Germinal center (tissue), 1 donor: ENCODE measurements at places on chromosomes 11 and 22.

DNA sequence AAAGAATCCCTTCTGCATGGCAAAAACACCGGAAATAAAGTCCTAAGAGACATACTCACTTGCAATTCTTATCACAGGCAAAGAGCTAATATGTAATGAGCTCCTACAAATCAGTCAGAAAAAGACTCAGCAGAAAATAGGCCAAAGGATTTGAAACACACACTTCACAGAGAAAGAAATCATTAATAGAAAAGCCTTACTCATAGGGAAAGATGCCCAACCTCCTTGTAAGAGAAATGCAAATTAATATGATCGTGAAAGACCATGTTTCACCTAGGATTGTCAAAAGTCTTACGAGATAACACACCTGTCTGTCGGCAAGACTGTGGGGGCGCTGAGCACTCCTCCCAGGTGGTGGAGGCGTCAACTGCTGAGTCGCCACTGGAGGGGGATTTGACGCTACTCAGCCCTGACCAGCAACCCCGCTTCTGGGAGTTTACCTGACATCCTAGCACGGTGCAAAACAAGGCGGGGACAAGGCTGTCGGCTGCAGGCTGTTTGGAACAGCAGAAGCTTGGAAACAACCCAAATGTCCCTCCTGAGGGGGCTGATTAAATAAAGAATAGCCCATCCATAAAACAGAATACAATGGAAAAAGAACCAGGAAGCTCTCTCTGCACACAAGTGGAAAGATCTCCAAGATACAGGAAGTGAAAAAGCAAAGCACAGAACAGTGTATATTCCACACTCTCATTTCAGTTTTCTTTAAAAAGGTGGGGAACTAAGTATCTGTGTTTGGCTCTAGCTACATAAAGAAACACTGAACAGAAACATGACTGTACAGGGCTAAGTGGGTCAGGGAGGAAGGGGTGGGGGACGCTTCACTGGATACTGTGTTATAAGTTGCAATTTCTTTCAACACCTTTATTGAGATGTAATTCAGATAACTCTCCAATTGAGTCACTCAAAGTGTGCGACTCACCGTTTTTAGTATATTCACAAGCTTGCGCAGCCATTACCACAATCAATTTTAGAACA, 11.5 kb downstream of the CSNK1E start:
- DNase-seq: peak; percentile 52

DNA sequence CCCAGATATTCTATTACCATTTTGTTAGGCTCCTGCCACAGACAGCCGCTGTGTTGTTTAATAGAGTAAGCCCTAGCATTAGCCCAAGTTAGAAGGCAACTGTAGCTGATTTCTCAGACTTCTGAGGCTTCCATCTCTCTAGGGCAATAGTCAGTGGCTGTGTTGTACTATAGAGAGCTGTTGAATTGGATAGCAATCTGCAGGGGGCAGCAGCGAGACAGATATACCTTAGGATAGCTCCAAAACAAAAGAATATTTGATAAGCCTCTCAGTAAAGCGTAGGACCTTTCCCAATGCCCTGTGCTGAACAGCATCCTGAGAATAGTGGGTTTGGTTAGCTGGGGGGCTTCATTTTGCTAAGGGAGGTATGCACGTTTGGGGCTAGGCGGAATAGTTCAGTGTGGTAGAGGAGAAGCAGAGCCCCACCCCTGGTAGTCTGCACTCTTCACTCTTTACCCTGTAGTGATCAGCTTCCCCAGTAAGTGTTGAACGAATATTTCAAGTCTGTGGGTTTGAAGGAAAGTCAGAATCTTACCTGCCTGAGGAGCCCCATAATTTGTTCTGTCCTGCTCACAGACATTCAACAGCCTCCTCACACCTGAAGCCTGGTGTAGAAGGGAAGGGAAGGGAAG, 515.1 kb downstream of the INSC start:
- DNase-seq: no peak

DNA sequence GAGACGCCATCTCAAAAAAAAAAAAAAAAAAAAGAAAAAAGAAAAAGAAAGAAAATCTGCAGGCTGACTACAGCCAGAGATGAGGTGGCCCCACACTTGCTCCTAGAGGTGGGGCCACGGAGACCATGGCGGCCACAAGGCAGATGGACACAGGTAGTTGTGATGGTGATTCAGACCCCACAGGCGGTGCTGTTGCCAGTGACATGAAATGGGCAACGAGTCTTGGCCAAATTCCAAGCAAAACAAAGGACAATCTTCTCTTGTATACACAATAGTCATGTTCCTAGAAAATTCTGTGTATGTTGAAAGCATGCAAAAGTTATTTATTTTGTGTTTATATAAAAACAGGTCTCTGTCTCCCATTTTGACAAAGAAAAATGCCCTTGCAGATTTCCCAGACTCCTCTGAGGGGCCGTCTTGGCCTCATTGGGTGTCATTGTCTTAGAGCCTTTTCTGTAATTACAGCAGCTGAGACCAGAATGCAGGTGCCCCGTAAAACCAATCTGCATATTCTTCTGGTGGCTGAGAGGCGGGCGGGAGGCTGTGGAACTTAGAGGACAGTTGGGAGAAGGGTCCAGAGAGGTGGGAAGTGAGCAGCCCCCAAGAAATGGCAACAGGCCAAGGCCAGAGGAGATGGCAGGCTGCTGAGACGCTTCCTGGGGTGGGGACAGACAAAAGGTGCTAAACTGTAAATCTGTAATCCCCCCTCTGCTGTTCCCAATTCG, 22.5 kb upstream of the DAGLA start:
- DNase-seq: no peak

GRCh38 chr11:131609921-131610320, 239.5 kb downstream of the NTM start:
- no peak for DNase-seq

- DNase-seq: no peak
Observed at GRCh38 chr11:108402241-108402640, 65.1 kb downstream of the C11orf65 start.
